ENCODE measurements at places on chromosomes 16 and 17. TPM values are rescaled to one million over a fixed set of nuclear protein-coding genes. Genes with fewer than 3 reads are reported as not detected.

The C1QL1 gene
- 13.4 TPM for total RNA-seq

The GRN gene
- 185 TPM for total RNA-seq

The RNF222 gene
- total RNA-seq, result not detected

The TEKT3 gene
- 2.3 TPM for total RNA-seq

The RCVRN gene
- total RNA-seq, result not detected

The MRPL38 gene
- 146 TPM for total RNA-seq

The CNTNAP4 gene
- not detected for total RNA-seq

The OSGIN1 gene
- total RNA-seq, result 1.7 TPM

The GAS2L2 gene
- total RNA-seq, result 0.15 TPM

The HP gene
- 20.6 TPM for total RNA-seq

The KREMEN2 gene
- total RNA-seq, result 7.5 TPM

The EFCAB13 gene
- 3.5 TPM for total RNA-seq

The NPB gene
- total RNA-seq, result 2.1 TPM

The ASPA gene
- not detected for total RNA-seq

The CCDC40 gene
- total RNA-seq, result 15.2 TPM

The PLA2G10 gene
- 0.39 TPM for total RNA-seq

The CAVIN1 gene
- total RNA-seq, result 24.6 TPM

- DNase-seq, result no peak
Observed at GRCh38 chr16:82040296-82040695, 5.2 kb downstream of the HSD17B2 start.

- no peak for DNase-seq
Observed at GRCh38 chr16:8708536-8708935, 34.1 kb downstream of the ABAT start.

- no peak for DNase-seq
Observed at GRCh38 chr17:75824666-75825065, 19.5 kb downstream of the UNC13D start.

DNA sequence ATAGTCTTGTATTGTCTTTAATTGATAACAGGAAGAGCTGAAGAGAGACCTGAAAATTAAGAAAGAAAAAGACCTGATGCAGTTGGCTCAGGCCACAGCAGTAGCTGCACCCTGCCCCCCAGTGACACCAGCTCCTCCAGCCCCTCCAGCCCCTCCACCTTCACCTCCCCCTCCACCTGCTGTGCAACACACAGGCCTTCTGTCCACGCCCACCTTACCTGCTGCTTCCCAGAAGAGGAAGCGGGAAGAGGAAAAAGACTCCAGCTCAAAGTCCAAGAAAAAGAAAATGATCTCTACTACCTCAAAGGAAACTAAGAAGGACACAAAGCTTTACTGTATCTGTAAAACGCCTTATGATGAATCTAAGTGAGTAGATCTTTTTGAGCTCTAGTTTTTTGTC lies 36.8 kb downstream of the C17orf58 start:
- DNase-seq, result peak; percentile 25

DNA sequence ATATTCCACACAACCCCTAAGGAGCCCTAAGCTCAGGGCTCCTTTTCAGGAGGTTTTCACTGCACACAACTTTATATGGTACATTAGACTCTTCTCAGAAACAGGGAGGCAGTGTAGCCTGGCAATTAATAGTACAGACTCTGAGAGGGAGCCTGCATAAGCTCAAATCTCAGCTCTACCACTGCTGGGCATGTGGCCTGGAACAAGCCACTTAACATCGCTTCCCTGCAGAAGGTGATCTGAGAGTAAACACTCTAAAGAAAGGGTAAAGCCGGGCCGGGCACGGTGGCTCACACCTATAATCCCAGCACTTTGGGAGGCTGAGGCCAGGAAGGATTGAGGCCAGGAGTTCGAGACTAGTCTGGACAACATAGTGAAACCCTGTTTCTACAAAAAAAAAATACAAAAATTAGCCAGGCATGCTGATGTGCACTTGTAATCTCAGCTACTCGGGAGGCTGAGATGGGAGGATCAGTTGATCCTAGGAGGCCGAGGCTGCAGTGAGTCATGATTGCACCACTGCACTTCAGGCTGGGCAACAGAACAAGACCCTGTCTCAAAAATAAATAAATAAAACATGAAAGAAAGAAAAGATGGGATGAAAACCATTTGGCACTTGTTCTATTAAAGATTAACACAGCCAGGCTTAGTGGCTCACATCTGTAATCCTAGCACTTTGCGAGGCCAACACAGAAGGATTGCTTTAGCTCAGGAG lies 70.7 kb upstream of the DNAJA2 start:
- DNase-seq, result no peak

- no peak for DNase-seq
Observed at GRCh38 chr16:51550800-51551347, 399.8 kb upstream of the SALL1 start.

- peak; percentile 75 for DNase-seq
Observed at GRCh38 chr16:2471016-2471652, at the start of gene NTN3. NTN3 (plus strand) TSS chr16:2471297; CDS start chr16:2471702, 405 bp downstream.

- no peak for DNase-seq
Observed at GRCh38 chr17:7081341-7082062, 1.5 kb upstream of the CLEC10A start.

DNA sequence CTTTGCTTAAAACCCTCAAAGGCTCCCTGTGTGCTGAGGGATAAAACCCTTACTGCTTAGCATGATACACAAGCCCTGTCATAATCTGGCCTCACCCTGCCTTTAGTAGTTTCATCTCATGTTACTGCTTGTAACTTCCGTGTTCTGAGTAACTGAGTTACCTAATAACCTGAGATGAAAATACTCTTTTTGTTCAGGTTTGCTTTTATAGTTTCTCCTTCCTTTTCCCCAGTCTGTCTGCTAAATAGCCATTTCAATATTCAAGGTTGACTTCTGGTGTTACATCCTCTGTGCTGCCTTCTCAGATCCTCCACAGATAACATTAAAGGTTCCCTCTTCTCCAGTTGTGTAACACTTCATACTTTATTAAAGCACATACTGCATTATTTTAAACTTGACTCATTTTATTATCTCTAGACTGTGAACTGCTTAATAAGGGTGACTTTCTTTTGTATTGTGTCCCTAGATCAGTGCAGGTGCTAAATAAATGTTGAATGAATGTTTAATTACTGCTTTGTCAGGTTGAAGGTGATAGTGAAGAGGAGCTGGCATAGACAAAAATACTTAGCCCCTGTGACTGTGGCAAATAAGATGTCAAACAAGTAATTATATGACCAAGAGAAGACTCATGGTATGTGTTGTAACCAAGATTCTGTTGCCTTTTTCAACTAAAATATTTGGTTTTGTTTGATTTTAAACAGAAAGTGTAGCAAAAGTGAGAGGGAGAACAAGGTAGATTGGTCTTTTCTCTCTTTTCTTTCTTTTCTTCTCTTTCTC lies 47.8 kb downstream of the NFAT5 start:
- no peak for DNase-seq

- DNase-seq, result no peak
Observed at GRCh38 chr17:7577327-7578199, 1.9 kb upstream of the CD68 start.

GRCh38 chr16:64172226-64172625 lies 949.6 kb downstream of the CDH11 start:
- DNase-seq, result no peak

DNA sequence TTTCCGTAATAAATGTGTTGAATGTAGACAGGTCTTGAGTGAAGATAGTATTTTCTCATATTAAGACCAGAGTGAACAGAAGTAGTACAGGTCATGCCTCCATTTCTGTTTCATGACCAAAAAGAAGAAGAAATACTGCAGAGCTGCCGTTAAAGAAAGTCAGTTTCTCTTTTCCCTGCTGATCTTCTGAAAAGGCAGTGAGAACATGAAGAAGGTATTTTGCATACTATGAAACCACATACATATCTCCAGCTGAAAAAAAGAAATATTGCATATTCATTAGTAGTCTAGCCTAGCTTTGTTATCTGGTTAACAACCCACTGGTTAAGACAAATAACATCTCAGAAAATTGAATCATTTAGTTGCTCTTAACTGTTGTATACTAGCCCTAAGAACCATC lies 138.4 kb downstream of the PHKB start:
- DNase-seq, result no peak

DNA sequence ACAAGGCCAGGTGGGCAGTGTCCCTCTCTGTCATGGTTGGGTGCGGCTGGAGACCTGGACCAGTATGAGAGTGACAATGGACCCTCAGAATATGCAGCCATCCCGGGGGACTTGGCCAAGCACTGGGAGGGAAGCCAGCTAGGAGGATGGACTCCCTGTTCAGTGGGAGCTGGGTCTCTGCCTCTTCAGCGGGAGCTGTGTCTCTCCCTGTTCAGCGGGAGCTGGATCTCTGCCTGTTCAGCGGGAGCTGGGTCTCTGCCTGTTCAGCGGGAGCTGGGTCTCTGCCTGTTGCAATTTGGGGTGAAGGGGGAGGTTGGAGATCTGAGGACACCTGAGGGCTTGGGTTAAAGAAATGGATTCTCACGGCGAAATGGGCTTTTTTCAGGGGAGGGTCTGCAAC lies 3.8 kb upstream of the PRSS33 start:
- no peak for DNase-seq

DNA sequence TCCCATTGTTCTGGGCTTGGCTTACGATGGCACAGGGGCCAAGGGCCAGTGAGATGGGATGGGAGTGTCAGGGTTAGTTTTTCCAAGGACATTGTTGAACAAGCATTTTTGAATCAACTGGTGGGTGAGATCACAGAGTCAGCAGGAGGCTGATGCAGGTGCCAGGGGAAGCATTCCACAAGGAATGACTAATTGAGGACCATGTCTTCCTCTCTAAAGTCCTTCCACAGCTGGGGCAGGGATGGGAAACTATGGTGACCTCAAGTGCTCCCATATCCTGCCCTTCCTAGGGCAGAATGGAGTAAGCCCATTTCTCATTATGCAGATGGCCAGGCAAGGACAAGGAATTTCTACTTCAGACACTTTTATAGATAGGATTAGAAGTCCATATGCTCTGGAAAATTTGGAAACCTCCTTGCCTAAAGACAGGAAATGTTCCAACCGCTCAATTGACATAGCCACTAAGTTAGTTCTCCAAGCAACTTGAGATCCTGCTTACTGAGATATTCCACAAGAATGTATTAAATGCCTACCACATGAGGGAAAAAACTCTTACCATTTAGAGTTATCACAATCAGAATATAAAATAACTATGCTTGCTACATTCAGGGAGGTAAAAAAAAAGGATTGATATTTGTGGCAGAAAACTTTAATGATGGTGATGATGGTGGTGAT lies 21.2 kb upstream of the ENGASE start:
- no peak for DNase-seq

- DNase-seq, result no peak
Observed at GRCh38 chr17:67129283-67129682, 84.9 kb downstream of the CACNG1 start.

DNA sequence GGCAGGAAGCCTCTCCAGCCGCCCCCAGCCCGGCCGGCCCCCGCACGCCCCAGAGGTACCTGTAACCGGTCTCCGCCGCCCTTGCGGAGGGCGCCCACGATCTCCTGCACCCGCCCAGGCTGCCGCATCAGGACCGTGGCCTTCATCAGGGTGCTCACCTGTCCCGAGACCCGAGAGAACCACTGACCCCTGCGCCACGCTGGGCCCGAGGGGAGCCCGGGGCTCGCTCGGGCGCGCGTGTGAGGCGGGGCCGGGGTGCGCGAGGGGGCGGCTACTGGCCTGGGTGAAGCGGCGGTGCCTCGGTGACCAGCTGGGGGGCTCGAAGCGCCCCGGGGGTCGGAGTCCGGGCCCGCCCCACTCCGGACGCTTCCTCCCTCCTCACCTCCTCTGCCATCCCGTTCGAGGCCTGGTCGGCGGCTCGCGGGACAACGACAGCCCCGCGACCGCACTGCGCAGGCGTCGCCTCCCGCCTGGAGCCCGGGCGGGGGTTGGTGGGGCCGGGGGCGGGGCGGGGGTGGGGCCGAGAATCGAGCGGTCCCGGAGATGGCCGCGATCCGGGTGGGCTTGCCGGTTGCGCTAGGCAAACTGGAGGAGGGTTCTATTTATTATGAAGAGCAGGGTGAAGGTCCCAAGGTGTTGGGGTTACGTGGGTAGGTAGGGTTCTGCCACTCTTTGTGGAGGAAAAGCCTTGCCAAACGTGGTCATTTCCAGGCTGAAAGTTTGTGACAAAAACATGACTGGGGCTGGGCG lies at the start of gene NT5C3B:
Gene NT5C3B (minus strand): TSS at position 433 of the 750 bp plus-strand sequence. CDS start 39 bp downstream, at position 394.
- peak; percentile 60 for DNase-seq

GRCh38 chr17:50424246-50424995 lies 1.6 kb upstream of the ACSF2 start:
- DNase-seq, result no peak

- DNase-seq, result no peak
Observed at GRCh38 chr17:5680766-5681165, 96.5 kb upstream of the NLRP1 start.

- peak; percentile 12 for DNase-seq
Observed at GRCh38 chr16:55207693-55208428, 116.1 kb upstream of the IRX6 start.

DNA sequence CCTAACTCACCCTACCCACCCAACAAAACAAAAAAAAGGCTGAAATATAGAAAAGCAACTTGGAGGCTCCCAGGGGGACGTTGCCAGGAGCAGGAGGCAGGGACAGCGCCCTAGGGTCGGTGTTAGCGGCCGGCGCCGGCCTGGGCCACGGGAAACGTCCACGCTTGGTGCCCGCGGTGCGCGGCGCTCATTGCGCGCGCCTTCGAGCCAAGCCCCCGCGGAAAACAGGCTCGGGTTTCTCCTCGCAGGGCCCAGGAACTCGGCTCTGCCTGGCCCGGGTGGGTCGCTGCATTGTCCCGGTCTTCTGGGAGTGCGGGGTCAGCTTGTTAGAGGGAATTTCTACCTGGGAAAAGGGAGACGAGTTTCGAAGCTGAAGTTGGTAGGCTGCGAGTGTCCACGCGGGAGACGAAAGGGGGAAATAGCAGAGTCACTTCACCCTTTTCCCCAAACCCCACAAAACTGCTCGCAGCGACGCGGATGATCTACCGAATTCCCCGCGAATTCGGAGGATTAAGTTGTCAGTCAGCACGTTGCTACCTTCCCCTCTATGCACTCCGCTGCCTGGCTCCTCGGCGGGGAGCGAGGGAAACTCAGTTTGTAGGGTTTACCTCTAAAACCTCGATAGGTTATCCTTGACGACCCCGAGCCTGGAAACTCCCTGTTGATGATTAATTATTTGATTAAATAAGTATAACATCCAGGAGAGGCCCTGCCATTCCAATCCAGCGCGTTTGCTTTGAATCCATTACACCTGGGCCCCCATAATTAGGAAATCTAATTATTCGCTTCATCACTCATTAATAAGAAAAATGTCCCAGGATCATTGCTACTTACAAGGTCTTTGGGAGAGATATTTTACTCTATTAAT lies 751 bp upstream of the FOXC2 start:
- DNase-seq, result peak; percentile 45
